ENCODE measurements at places on chromosomes 5 and 9. TPM values are rescaled to one million over a fixed set of nuclear protein-coding genes. Genes with fewer than 3 reads are reported as not detected.
A peak's percentile ranks its signal among the peaks of the same experiment; 100 is the strongest.

DNA sequence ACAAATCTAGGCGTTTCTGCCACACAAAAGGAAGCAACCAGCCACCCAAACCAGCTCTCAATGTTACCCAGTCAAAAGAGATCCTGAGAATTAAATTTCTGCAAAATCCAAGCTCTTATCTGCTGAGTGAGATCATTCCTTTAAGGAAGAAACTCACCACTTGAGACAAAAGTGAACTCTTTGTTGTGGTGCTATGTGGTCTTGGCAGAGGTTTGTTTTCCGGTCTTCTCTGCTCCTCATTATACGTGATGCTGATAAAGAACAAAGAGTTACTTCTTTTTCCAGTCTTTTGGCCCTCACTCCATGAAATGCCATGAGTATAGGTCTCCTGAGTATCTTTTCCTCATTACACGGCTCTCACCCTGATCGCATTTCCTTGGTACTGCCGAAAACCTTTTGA is 82.1 kb downstream of the PRKACG start:
- no peaks in the 10 kb centered on the region for H3K4me1 ChIP-seq
- no peak overlapping the region for H3K4me3 ChIP-seq
- DNase-seq = no peak
- H3K27ac ChIP-seq = no peak overlapping the region
- H3K27me3 ChIP-seq = no peaks in the 10 kb centered on the region

DNA sequence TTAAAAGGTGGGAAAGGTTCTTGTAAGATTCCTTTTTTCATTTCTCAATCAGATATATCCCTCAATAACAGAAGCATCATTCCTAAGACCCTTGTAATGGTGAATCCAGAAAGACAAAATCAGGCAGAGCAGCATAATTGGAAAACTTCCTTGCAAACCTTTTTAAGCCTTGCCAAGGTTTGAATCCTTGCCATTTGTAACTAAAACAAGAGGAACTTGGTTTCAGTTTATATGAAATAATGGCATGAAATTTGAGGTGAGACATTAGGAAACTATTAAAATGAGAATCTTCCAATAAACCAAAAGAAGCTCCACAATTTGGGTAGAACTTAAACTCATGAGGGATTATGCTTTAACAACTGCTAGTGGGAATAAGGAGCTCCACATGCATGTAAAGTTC is 384.7 kb upstream of the SMC2 start:
- no peak overlapping the region for H3K27ac ChIP-seq
- no peak overlapping the region for H3K4me3 ChIP-seq
- no peaks in the 10 kb centered on the region for H3K4me1 ChIP-seq
- no peaks in the 10 kb centered on the region for H3K36me3 ChIP-seq
- no peak for DNase-seq

- no peaks in the 10 kb centered on the region for H3K27me3 ChIP-seq
- no peak overlapping the region for H3K4me3 ChIP-seq
- no peak for DNase-seq
- H3K36me3 ChIP-seq = no peaks in the 10 kb centered on the region
- no peak overlapping the region for H3K27ac ChIP-seq
These were observed 36.2 kb downstream of the KIF4B start for GRCh38 chr5:155049569-155050383.

- no peaks in the 10 kb centered on the region for H3K27me3 ChIP-seq
- H3K36me3 ChIP-seq = peaks cover 20% of the 10 kb centered on the region
- H3K4me3 ChIP-seq = no peak overlapping the region
- no peak overlapping the region for H3K27ac ChIP-seq
These were observed 25.2 kb downstream of the CYFIP2 start for GRCh38 chr5:157290981-157291711.

DNA sequence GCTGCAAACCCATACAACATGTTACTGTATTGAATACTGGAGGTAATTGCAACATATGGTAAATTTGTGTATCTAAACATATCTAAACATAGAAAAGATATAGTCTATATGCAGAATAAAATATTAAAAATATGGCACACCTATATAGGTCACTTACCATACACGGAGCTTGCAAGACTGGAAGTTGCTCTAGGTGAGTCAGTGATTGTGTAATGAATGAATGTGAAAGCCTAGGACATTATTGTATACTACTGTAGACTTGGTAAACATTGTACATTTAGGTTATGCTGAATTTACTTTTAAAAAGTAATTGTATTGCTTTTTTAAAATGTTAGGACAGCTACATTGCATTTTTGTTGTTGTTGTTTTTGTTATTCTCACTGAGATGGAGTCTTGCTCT is 968.8 kb downstream of the TLE1 start:
- no peaks in the 10 kb centered on the region for H3K4me1 ChIP-seq
- H3K27ac ChIP-seq = no peak overlapping the region
- no peaks in the 10 kb centered on the region for H3K36me3 ChIP-seq

GRCh38 chr9:7297521-7297920 is 502.1 kb downstream of the DMAC1 start:
- no peak for DNase-seq
- no peak overlapping the region for H3K4me3 ChIP-seq
- no peaks in the 10 kb centered on the region for H3K27me3 ChIP-seq
- no peaks in the 10 kb centered on the region for H3K4me1 ChIP-seq

- no peak overlapping the region for H3K27ac ChIP-seq
- no peaks in the 10 kb centered on the region for H3K36me3 ChIP-seq
- no peaks in the 10 kb centered on the region for H3K27me3 ChIP-seq
- no peak overlapping the region for H3K4me3 ChIP-seq
- no peaks in the 10 kb centered on the region for H3K4me1 ChIP-seq
- no peak for DNase-seq
These were observed 211.4 kb upstream of the TUSC1 start for GRCh38 chr9:25889661-25890060.

GRCh38 chr5:117182104-117182503 is 607.5 kb upstream of the SEMA6A start:
- H3K27me3 ChIP-seq = no peaks in the 10 kb centered on the region
- no peak overlapping the region for H3K4me3 ChIP-seq
- no peak for DNase-seq

GRCh38 chr5:121430538-121430937 is 421.1 kb upstream of the FTMT start:
- H3K27ac ChIP-seq = no peak overlapping the region
- H3K4me1 ChIP-seq = no peaks in the 10 kb centered on the region
- DNase-seq = no peak
- no peaks in the 10 kb centered on the region for H3K27me3 ChIP-seq
- H3K36me3 ChIP-seq = no peaks in the 10 kb centered on the region

GRCh38 chr9:97511655-97512427 is 10.4 kb downstream of the TMOD1 start:
- no peak overlapping the region for H3K4me3 ChIP-seq
- H3K4me1 ChIP-seq = peaks cover 26% of the 10 kb centered on the region
- peaks cover 4% of the 10 kb centered on the region for H3K36me3 ChIP-seq
- no peak overlapping the region for H3K27ac ChIP-seq
- DNase-seq = no peak

DNA sequence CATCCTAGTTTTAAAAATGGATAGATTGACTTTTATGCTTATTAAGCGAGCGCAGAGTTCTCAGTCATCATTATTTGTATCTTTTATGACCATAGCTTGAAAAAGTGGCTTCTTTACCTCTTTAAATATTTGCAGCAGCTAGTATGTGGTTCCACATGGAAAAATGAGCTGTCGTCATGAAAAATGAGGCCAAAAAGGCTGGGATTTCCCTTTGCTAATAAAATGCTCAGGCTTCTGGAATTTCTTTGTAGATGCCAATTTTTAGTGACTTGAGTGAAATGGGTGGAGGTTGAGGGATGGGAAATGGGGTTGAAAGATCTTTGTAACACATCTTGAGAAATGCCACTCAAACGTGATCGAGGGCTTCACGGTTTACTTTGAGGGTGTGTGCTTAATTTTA is 35.2 kb downstream of the RAI14 start:
- H3K27ac ChIP-seq = no peak overlapping the region
- no peaks in the 10 kb centered on the region for H3K36me3 ChIP-seq

DNA sequence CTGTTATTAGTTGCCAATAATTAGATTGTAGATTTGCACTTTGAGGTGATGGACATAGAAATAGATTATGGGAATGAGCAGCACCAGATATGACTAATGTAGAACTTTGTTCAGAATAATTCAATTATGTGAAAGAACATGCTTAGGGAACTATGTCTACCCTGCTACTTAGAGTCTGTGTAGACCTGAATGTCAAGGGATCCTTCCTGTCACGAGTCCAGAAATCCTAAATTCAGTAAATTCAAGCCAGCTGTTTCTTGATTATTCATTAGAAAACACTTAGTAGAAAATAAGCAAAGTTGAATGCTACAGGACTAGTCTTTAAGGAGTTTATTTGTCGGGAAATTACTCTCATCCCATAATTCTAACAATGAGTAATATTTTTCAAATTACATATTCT is 887.3 kb upstream of the SEMA6A start:
- H3K4me3 ChIP-seq = no peak overlapping the region
- H3K4me1 ChIP-seq = no peaks in the 10 kb centered on the region
- no peak overlapping the region for H3K27ac ChIP-seq
- DNase-seq = no peak
- no peaks in the 10 kb centered on the region for H3K27me3 ChIP-seq

DNA sequence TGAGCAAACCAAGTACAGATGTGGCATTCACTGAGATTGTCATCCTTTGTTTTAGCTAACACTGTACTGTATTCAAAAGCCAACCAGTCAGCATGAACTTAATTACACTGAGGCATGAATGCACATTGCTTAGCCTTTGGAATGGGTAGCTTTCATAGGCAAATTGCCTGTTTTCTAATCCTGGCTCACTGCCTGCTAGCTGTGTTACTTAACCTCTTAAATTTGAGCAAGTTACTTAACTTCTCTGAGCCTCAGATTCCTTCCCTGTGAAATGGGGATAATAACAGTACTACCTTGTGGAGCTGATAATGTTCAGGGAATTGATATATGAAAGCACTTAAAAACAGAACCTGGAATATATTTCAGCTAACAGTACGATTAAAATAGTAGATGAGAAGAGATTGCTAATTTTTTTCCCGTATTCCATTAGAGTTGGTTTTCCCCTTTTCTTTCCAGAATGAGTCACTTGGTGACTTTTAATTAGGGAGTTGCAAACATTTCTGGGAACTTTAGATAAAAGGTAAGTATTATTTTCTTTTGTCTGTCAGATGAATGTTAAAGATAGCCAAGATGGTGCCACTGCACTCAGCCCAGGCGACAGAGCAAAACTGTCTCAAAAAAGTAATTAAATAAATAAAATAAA is 43.9 kb downstream of the ARRDC3 start:
- H3K4me3 ChIP-seq = no peak overlapping the region
- H3K27ac ChIP-seq = no peak overlapping the region
- no peaks in the 10 kb centered on the region for H3K27me3 ChIP-seq
- no peaks in the 10 kb centered on the region for H3K36me3 ChIP-seq
- no peak for DNase-seq

- no peaks in the 10 kb centered on the region for H3K27me3 ChIP-seq
- H3K27ac ChIP-seq = peak overlapping the region; percentile 77
- H3K36me3 ChIP-seq = no peaks in the 10 kb centered on the region
- H3K4me3 ChIP-seq = peak overlapping the region; percentile 54
- peaks cover 38% of the 10 kb centered on the region for H3K4me1 ChIP-seq
These were observed 48.9 kb downstream of the DAB2IP start for GRCh38 chr9:121700165-121700831.

- DNase-seq = no peak
- no peak overlapping the region for H3K4me3 ChIP-seq
- no peak overlapping the region for H3K27ac ChIP-seq
These were observed 138.6 kb upstream of the NFIB start for GRCh38 chr9:14452539-14452938.

DNA sequence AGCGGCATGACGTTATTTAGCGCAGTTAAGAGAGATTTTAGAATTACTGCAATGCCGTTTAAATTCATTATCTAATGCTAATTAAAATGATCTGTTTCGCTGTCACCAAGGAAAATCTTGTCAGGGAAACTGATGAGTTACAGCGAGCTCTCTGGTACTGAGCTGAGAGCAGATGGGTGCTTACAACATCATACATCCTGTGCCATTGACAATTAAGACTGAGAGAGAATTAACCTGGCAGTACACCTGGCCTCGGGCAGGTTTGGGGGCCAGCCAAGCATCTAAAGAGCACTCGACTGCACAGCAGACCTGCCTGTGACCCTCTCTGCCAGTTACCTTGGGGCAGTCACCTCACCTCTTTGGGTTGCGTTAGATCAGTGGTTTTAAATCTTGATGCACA is 55.0 kb downstream of the PUM3 start:
- H3K27me3 ChIP-seq = no peaks in the 10 kb centered on the region
- DNase-seq = peak; percentile 14
- H3K4me1 ChIP-seq = no peaks in the 10 kb centered on the region
- H3K27ac ChIP-seq = no peak overlapping the region

Gene PCDHGB5
- 1.8 TPM for total RNA-seq

Gene GAS1
- 25.4 TPM for total RNA-seq

Gene FBXL7
- total RNA-seq = 4.3 TPM

Gene RLN2
- not detected for total RNA-seq

Gene FAM163B
- not detected for total RNA-seq

Gene SUSD3
- total RNA-seq = 2.4 TPM

Gene AQP7
- 17.4 TPM for total RNA-seq

Gene SLC24A2
- 0.37 TPM for total RNA-seq

Gene C9orf153
- not detected for total RNA-seq

Gene SLC34A1
- not detected for total RNA-seq

Gene LHX3
- not detected for total RNA-seq

All from stomach (tissue), 19 donors.